ENCODE measurements at places on chromosomes 12 and 14.

DNA sequence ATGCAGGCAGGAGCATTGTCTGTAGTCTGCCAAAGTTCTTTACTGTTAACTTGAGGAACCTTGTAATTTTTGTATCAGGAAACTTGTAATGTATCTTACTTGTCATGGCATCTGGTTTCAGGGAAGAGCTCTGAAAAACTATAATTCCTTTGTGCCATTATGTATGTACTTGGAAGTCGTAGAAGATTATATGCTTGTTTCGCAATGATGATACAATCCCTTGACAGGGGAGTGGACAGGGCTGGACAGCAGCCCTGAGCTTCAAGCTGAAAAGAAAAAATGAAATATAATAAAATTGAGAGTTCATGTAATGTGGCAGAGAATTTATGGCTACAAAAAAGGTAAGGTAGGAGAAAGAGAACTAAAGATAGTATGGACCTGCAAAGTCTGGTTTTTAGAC is 7.4 kb upstream of the DLGAP5 start:
- no peak for DNase-seq

- DNase-seq = no peak
These were observed 1.6 kb downstream of the ZFYVE26 start for GRCh38 chr14:67814821-67815220.

DNA sequence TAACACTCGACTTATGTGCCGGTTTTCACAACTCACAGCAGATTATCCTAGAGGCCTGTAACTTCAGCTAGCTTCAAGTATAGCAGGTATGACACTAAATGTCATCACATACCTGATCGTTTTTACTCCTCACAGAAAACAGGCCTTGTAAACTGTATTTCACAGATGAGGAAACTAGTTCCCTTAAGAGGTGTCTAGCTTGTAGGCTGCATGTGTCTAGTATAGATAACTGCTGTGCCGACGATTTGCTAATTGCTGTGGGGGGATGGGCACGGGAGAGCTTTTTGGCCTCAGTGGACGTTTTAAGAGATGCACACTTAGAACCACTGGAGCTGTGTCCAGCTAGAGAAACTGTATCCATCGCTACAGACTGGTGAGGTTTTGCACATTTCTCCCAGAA is 78.8 kb downstream of the PAPOLA start:
- DNase-seq = no peak

DNA sequence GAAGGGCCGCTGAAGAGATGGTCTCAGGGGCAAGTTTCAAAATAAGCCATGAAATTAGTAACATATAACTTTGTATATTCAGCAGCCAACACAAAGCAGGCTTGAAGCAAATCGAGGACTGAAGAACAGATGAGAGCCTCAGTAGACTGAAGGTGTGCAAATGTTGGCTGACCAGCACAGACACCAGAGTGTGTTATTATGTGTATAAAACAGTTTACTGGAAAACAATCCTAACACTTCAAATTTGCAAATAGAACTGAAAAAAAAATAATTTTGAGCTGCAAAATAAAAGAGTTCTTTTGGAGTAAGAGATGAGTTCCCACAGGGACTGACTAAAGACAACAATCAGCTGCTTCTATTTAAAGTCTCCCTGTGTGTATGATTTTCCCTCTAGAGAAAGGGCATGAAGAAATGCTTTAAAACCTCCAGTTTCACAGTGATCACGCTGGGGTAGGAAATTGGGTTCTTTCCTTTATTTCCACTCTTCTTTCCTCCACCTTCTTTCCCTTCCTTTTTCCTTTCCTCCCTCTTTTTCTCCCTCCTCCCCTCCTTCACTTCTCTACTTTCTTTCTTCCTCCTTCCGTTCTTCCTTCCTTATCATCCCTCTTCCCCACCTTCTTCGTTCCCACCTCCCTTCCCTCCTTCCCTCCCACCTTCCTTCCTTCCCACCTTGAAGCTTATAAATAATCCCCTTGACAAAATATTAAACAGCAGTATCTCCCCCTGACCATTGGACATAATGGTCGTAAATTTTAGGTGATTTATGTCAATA is 383.9 kb upstream of the DCN start:
- no peak for DNase-seq

DNA sequence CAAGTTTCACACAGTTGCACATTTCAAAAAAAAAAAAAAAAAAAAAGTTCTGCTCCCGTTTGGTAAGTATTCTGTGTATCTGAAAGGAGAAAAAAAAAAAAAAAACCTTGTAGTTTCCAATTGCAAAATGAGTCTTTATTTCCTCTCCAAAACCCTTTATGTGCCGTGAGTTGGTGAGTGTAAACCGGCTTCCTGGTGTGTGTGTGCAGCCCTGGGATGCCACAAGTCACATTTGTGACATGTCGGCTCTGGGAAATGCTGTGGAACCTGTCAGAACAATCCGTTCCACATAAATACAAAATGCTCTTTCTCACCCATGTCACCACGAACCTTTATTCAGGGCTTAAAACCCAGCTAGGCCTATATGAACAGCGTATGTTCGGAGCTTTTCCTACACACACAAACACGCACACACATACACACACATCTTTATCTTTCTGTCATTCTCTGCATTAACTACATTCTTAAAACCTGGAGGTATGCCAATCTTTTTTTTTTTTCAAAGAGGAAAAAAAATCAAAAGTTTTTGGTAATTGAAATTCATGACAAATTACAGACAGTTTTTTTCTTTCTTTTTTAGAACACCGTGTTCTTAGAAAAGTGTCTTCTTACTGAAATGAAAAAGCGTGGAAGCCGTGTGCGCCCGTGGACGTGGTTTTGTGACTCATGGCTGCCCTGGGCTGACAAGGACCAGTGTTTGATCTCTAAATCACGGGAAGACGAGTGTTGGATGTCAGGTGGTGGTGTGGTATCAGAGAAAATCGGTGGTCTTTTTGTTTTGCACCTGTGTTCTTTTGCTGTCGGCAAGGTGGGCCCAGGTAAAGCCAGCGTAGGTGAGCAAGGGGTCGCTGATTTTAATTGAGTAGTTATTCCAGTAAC is 612.0 kb downstream of the VRK1 start:
- DNase-seq = no peak

- DNase-seq = no peak
These were observed 10.0 kb upstream of the RHEBL1 start for GRCh38 chr12:49079793-49080192.

- DNase-seq = peak; percentile 42
These were observed 27.7 kb downstream of the PPP1R13B start for GRCh38 chr14:103819503-103820307.

- no peak for DNase-seq
These were observed 69.4 kb downstream of the ACSM4 start for GRCh38 chr12:7373226-7373625.

DNA sequence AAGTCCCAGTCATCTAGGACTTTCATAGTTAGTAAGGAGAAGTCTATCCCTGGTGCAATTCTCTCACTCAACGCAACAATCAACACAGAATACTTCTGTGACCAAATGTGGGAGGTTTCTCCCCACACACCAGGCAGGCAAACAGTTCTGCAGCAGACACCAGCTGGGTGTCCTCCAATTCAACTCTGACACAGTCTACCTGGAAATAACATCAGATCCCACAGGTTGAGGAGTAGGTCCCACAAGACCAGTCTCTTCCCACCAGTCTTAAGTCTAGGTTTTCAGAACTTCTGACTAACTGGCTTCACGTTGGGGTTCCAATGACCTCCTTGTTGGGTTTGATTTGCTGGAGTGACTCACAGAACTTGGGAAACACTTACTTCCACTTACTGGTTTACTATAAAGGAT is 14.8 kb downstream of the ACOT6 start:
- DNase-seq = no peak

DNA sequence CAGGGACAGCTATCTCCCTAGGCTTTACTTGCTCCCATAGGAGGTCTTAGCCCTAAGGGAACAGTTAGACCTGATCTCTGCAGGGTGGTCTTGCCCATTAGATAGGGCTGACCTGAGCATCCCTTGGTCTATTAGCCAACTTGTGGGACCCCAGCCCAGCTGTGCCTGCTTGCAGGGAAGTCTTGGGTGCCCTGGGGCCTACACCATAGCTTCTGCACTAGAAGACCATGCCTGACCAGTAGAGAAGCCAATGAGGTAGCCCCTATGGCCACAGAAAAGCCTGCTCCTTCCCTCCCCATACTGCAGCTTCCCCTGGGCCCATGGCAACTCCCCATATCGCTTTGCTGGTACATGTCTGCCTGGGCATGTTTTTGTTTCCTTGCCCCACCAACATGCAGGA is 1049.1 kb downstream of the TRHDE start:
- no peak for DNase-seq

- DNase-seq = no peak
These were observed 223.7 kb downstream of the AKAP6 start for GRCh38 chr14:32552766-32553165.

DNA sequence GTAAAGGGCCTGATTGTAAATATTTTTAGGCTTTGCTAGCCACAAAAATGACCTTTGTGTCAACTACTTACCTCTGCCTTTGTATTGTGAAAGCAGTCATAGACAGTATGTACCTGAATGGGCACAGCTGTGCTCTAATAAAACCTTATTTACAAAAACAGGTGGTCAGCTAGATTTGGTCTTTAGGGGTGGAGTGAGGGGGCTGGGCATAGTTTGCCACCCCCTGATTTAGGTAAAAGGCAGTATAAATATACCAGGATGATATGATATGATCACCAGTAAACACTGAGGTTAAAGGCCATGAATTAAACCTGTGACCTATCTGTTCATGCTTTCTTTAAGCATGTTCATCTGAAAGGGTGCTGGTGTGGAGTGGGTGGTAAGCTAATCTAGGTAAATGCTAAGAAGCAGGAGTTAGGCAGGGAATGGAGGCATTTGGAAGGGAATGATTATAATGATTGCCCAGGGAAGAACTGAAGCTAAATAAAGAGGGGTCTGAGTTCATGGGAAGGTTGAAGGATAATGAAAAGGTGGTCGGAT is 77.1 kb upstream of the BCAT1 start:
- DNase-seq = no peak

DNA sequence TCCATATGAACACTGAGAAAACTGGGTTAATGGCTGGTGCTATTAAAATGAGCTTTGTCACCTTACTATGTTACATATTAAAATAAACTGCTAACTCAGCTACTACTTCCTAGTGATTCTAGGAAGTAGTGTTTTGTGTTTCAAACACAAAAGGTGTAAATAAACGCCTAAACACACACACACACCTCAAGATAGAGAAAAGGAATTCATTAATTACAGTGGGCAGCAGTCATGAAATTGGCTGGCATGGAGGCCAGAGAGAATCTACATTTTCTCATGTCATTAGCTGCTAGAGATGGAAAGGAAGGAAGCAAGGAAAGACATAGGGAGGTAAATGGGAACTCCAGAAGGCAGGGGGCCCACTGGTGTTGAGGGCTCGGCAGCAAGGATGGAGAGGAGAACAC is 787 bp upstream of the PRMT5 start:
- no peak for DNase-seq

DNA sequence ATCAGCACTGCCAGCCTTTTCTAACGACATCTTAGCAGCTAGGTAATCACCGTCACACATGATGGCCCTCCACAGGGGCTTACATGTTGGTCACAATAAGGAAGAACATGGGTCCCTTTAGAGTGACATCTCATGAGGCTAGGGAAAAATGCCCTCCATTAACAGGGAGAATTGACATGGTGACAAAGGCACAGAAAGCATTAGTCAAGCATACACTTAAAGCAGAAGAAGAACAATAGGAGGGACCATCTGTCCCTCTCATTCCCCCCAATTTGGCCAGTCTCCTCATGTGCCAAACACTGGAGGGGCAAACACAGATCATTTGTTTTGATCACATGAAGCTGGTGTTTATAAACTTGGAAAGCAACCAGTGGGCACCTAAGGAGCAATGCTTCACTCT is 78.0 kb downstream of the GRIP1 start:
- no peak for DNase-seq

DNA sequence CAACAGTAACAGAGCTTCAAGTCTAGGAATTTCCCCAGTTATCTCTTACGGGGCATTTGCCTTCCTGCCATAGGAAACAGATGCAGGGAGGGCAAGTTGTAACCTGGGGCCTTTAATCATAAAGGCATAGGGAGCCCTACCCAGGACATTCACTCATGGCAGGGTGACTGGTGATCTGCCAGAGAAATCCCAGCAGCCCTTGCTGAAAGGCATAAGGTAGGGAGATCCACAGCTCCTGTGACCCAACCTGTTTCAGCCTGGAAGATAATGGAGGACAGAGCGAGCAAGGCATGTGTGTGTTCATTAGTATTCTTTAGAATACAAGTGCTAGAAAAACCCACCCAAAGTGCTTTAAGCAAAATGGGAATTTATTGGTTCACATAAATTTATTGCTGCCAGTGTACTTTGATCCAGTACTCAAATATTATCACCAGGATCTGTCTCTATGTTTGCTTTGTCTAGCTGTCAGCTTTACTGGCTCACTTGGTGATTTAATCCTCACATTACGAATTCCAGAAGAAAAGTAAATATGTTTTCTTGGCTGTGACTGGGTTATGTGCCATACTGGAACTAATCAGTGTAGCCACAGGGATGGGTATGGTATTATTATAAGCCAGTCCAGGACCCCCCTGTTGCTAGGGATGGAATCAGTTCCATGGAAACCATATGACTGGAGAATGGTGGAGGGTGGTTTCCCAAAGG is 21.1 kb upstream of the AKAP6 start:
- DNase-seq = no peak

- peak; percentile 52 for DNase-seq
These were observed 171.9 kb downstream of the RGS6 start for GRCh38 chr14:72104011-72104613.

DNA sequence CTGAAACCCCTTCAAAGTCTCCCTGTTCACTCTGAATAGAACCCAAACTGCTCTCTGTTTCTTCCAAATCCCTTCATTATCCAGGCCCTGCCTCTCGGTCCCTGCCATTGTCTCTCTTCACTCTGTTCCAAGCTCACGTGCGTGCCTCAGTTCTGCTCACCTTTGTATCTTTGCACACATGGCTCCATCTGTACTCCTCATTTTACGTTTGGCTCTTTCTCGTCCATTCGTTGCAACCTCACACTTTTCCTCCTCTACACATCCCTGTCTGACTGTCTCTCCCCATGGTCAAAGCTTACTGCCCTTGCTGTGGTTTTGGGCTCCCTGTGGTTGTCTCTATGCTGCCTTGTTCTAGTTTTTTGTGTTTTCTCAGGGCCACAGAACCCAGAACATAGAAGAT is 1054.5 kb downstream of the BCL11B start:
- DNase-seq = no peak

- DNase-seq = no peak
These were observed 878.9 kb upstream of the SEL1L start for GRCh38 chr14:82412545-82412944.

GRCh38 chr14:91780452-91780851 is 48.6 kb upstream of the CATSPERB start:
- DNase-seq = no peak

DNA sequence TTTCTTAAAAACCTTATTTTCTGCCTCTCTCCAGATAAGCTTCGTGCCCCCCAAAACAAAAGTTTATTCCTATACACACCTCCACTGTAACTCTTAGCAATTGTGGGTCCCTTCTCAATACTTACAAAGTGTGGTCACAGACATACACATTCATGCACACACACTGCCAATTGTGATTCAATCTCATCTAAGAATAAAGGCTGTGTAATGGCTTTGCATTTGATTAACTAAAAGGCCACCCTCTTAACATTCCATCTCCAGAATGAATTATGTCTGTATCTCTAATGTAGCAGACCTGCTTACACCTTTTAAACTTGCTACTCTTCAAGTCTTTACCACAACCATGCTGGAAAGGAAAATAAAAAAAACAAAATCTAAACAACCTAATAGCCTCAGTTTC is 49.5 kb downstream of the MYF5 start:
- DNase-seq = no peak

GRCh38 chr14:68877993-68878575 is 85.2 kb upstream of the ZFP36L1 start:
- no peak for DNase-seq

Data from testis (tissue), 5 donors.